ENCODE measurements at places on chromosomes 13 and 19. TPM values are rescaled to one million over a fixed set of nuclear protein-coding genes. Genes with fewer than 3 reads are reported as not detected.

Gene IGFL1
- not detected for total RNA-seq

Gene MAMSTR
- 1.3 TPM for total RNA-seq

- no peak for DNase-seq
Observed at GRCh38 chr19:17775245-17775927, 19.6 kb upstream of the B3GNT3 start.

- no peak for DNase-seq
Observed at GRCh38 chr13:25046985-25047511, 48.9 kb upstream of the PABPC3 start.

Measured in osteocyte (in vitro differentiated cells).